ENCODE measurements at places on chromosomes 13 and 19.

DNA sequence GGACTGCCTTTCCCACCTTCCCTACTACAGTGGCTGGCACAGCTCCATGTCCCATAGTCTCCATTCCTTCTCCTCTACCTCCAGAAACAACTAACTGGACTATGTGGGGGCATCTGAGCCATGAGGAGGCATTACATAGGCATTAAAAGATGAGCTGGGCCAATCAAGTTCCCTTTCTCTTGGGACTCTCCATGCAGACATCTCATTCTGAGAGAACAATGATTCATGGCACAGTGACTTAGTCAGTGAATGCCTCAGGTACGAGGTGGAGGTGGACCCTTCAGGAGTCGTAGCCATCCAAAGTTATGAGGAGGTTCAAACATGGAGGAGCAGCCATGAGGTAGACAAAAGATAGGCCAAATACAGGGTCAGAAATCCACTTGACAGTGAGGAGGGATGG is 70.0 kb downstream of the GPC6 start:
- no peak for DNase-seq

- DNase-seq = no peak
These were observed 82.5 kb downstream of the DHRS12 start for GRCh38 chr13:51721496-51721895.

- DNase-seq = no peak
These were observed 317.9 kb downstream of the SHISA2 start for GRCh38 chr13:25733696-25734435.

DNA sequence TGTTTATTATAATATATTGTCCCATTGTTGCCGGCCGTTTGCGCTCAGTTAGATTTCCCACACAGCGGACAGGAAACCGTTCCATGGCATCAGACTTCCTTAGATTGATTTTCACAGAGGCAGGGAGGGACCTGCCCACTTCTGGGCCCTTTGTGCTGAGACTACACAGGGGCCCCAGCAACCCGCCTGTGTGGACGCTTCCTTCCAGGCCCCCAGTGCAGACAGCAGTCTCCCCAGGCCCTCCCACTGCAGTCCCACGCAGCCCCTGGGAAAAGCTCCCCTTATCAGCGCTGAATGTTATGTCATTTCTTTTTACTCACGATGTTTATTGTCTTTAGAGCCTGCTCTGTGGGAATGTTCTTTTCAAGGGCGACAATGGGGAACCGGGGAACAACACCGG is 351.7 kb upstream of the ARGLU1 start:
- DNase-seq = no peak
